ENCODE measurements at places on chromosomes 6 and 20.

GRCh38 chr20:60837173-60837770 is 414.8 kb upstream of the CDH4 start:
- no peak for DNase-seq

DNA sequence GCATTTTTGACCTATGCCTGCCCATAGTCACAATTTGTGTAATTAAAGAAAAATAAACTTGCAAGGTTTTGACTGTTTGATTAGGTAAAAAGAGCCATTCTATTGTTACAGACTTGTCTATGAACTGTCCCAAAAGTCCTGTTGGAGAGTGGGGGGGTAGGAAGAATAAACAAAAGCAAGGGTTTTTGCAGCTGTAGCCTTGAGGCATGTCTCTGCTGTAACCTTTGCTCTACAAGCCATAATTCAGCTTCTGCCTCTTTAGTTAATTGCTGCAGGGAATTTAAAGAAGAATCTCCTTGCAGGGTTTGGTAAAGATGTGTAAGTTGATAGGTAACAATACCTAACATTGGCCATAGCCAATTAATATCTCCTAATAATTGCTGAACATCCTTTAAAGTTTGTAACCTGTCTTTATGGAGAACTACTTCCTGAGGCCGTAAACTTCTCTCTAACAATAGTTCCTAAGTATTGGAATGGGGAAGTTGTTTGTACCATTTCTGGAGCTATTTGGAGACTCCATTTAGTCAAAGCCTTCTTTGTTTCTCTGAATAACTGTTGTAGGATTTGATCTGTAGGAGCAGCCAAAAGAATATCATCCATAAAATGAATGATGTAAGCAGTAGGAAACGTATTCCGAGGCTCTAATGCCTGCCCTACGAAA is 7.9 kb upstream of the ABHD12 start:
- no peak for DNase-seq

GRCh38 chr6:143967706-143968376 is 40.2 kb downstream of the PLAGL1 start:
- DNase-seq = no peak

DNA sequence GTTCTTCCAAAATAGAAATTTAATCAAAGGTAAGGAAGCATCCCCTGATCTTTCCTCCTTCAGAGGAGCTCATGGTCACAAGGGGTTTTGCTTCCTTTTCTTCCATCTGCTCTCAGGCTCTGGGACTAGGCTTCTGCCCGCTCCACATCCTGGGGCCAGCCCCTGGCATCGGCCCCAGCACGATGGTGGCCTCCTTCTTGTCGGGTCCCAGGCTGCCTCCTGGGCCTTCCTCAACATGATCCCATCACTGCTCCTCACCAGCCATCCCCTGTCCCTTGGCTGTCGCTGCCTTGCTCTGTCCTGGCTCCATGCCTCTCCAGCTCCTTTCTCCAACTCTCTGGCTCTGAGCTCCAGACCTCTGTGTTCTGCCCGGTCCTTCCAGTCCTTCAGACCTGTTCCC is 4.1 kb downstream of the PHACTR3 start:
- no peak for DNase-seq

DNA sequence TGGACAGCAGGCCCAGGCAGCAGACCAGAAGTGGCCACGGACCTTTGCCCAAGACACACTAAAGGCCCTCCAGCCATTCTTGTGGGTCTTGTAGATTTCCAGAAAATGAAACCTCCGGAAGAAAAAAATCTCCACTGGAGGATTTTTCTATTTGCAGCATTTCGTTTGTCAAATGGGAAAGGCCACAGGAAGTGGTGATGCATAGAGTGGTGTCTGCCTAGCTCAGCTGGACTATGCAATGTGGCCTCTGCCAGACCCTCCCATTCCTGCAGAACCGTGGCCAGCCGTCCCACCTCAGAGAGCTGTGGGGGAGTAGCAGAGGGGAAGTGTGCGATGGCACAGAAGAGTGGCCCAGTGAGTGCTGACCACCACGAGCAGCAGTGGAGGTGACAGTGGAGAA is 24.0 kb upstream of the INSM1 start:
- DNase-seq = no peak

- no peak for DNase-seq
Measured at GRCh38 chr20:61923371-61924166, 142.1 kb downstream of the TAF4 start.

DNA sequence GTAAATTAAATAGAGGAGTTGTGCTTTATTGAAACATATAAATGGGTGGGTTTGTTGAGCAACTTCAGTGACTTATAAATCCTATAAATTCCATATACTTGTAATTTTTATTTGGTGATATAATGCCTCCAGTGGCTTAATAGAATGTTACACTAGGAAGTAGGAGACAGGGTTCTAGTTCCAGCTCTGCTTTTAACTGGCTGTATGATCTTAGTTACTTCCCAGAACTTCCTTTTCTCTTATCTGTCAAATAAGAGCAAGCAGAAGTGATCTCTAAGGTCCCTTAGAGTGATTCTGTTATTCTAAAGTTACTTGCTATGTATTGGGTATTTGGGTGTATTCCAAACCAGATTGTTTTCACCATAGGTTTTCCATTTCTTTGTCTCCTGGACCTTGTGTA is 10.2 kb downstream of the ZSCAN23 start:
- no peak for DNase-seq

- DNase-seq = no peak
Measured at GRCh38 chr6:2542858-2543218, 207.9 kb downstream of the MYLK4 start.

- no peak for DNase-seq
Measured at GRCh38 chr6:6390849-6391602, 70.6 kb upstream of the F13A1 start.

DNA sequence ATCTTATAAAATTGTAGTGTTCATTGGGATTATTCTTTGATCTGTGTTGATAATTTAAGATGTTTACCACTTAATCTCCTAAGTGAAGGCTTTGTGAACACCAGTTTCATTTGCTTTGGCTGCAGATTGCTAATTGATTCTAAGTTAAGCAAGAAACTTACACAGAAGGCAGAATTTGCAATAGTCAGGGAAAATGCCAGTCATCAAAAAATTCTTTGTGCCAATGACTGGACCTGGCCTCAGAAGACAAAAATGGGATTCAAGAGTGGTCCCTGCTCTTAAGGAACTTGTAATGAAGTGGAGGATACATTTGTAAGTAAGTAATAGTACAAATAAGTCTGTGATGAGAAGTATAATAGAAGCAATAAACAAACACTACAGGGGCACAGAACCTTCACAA is 63.3 kb upstream of the EXOC2 start:
- no peak for DNase-seq

DNA sequence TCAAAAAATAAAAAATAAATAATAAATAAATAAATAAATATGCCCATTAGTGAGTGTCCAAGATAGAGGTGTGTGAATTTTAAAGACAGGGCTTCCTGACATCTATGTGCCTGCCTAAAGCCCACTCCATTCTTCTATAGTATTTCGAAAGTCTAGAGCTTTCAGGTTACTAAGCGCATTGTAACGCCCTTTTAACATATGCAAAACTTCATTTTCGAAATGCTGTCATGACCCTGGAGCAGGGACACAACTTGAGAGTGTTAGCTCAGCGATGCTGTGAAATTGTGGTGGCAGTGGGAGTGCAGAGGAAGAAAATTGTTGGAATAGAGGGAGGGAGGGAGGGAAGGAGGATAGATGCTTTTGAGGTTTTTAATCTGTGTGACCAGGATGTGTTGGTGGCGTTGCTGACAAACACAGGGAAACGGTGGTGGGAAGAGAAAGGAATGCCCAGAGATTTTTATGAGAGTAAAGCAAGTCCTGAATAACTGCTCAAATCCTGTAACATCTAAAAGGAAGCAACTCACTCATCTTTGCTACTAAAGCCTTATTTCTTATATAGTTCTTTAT is 169.3 kb downstream of the ARID1B start:
- no peak for DNase-seq

GRCh38 chr6:89217299-89217910 is at the start of gene GABRR1:
Gene GABRR1 (minus strand): TSS chr6:89217358. CDS start chr6:89217322, 36 bp downstream.
- DNase-seq = no peak

- no peak for DNase-seq
Measured at GRCh38 chr20:42093542-42094440, 475.6 kb upstream of the CHD6 start.

DNA sequence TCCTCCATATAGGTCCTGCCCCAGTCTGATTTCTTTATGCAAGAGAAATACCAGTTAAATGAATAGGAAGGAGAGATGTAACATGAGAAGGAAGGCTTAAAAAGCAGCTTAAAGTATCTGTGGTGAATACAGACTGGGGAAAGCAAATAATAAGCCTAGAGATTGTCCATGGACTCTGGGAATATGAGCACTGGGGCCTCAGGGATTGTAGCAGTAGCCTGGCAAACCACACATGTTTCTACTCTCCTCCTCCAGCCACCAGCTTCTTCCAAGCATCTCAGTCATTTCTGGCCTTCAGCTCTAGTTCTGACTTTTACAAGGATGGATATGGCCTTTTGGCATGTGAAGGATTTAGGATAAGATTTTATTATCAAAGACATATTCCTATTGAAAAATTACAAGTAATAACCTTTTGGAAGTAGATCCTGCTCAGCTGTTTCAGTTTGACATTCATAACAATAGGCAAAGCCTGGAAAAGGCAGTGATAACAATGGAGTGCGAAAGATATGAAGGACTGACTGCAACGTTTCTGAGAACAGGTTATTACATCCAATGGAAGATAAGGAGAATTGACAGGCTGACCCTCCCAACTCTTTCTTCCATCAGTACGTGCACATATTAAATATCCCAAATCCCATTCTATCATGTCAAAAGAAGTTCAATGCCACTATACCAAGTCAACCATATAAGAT is 41.6 kb downstream of the CYP39A1 start:
- no peak for DNase-seq

GRCh38 chr20:45998337-45998736 is 10.4 kb upstream of the MMP9 start:
- no peak for DNase-seq

DNA sequence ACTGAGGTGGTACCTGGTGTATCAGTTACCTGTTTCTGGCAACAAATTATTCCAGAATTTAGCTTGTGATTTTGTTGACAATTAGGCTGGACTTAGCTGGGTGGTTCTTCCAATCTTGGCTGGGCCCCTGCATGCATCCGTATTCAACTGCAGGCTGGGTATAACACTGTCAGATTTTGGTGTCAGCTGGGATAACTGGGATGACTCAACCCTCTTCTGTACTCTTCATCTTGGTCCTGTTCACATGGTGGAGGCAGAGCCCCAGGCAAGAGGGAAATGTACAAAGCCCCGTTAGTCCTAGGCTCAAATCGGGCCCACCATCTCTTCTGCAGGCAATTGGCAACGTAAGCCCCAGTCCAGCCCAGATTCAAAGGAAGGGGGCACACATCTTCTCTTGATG is 89.2 kb downstream of the PHACTR3 start:
- no peak for DNase-seq

DNA sequence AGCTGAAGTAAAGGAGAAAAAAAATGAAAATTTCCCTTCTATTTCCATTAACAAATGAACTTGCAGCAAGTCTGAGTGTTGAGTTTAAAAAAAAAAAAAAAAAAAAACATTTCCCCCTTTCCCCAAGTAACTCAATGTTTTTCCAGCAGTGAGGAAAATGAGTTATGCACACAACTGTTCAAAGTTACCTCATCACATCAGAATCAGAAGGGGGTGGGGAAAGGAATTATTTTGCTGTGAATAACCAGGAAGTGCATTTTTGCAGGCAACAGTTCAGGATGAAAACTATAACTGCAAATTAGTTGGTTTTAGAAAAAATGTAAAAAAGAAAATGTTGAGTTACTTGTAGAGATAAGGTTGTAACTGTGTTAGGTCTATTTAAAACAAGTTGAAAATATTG is 568.9 kb upstream of the CITED2 start:
- DNase-seq = peak; percentile 56
